ENCODE measurements at places on chromosomes 5 and 9. TPM values are rescaled to one million over a fixed set of nuclear protein-coding genes. Genes with fewer than 3 reads are reported as not detected.

CDC20B gene
- not detected for total RNA-seq

- peak; percentile 49 for ATAC-seq
Observed at GRCh38 chr9:129988607-129989361, 54.2 kb downstream of the FNBP1 start.

- peak; percentile 77 for ATAC-seq
Observed at GRCh38 chr5:169717288-169717687, 80.2 kb downstream of the DOCK2 start.

- ATAC-seq, result peak; percentile 0
Observed at GRCh38 chr9:38023661-38024035, 45.4 kb downstream of the SHB start.

DNA sequence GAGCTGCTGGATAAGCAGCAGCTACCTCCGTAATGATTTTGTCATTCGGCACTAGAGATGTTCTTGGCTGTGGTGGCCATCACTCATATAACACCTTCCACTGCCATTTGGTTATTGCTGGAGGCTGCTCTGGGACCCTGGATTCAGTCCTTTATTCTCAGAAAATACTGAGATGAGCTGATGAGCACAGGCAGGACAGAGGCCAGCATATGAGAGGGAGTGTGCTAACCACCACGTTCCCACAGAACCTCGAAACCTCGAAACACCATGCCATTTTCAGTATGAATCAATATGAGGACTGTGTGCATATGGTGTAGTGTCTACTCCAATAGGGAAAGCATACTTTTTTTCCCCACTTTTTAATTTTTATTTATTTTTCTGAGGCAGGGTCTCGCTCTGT, 56.6 kb downstream of the ADAM19 start:
- no peak for ATAC-seq

GRCh38 chr5:89934069-89934468, 475.5 kb downstream of the CETN3 start:
- ATAC-seq, result no peak

DNA sequence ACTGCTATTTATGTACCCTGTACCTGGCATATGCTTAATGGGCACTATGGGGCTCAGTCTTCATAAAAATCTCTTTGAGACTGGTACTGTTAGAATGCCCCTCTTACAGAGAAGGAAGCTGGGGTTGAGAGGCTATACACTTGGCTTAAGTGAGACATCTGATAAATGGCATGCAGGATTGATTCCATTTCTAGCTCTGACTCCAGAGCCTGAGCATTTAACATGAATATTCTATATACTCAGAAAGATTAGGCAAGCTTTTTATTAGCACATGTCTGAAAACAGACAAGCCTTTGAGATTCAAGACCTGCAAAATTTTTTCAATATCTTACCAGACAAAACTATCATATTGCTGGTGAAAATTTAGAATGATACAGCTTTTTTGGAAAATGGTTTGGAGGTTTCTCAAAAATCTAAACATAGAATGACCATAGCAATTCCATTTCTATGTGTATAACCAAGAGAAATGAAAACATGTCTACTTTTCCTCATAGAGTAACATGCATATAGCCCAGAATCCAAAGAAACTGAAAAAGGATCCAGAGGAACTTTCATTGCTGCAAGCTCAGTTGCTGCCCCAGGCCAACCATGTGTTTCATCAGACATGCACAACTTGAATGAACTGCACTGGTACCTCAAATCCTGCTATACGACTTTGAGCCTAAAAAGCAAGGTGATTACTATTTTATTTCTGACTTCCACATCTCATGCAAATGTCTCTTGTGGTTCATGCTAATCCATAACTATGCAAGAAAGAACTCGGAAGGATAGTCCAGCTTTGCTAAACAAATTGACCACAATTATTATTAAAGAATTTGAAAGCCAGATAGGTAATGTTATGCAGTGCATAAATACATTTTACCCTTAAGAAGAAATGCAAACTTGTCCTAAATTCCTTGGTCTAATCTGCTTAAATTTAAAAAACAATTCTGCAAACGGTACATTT, 389.0 kb upstream of the GRIA1 start:
- ATAC-seq, result no peak

- ATAC-seq, result no peak
Observed at GRCh38 chr9:7298123-7298522, 501.5 kb downstream of the DMAC1 start.

CXCL14 gene
- 179 TPM for total RNA-seq

GPR151 gene
- not detected for total RNA-seq

ZBED3 gene
- 3.6 TPM for total RNA-seq

DNA sequence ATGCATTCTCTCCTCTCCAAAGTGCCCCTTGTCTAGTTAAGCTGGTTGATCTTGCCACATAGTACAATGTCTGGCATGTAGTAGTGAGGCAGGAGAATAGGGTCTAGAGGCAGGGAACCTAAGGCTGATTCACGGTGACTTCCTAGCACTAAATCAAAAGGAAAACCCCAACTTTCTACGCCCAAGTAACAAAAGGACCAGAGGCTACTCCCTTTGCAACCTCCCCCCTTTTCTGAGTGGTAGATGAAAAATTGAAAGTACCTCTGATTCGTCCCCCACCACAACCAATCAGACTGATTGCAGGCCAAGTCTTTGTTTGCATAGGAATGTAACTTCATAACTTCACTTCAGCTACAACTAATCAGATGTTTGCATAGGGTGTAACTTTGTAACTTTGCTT, 278.8 kb downstream of the PSAT1 start:
- ATAC-seq, result no peak

ETF1 gene
- 125 TPM for total RNA-seq

DNA sequence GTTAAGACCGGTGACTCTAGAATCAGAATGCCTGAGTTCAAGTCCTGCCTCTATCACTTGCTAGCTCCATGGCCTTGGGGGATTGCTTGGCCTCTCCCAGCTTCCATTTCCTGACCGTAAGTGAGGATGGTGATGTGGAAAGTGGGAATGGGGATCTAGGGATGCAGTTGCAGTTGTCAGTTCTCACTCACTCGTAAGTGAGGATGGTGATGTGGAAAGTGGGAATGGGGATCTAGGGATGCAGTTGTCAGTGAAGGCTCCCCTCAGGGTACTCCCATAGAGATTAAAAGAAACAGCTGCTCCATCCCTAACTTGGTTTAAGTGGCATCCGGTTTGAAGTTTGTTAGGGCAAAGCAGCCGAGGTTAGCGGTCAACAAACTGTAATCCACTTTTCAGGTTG, 3.0 kb upstream of the IL9 start:
- no peak for ATAC-seq

TUSC1 gene
- total RNA-seq, result 7.9 TPM

GRCh38 chr5:133285583-133286021, 233.8 kb downstream of the HSPA4 start:
- peak; percentile 91 for ATAC-seq

LCN9 gene
- total RNA-seq, result not detected

POLK gene
- 11.2 TPM for total RNA-seq

GRCh38 chr5:115439042-115439441, 105.5 kb downstream of the FEM1C start:
- ATAC-seq, result no peak

HTR4 gene
- 0.08 TPM for total RNA-seq

DNA sequence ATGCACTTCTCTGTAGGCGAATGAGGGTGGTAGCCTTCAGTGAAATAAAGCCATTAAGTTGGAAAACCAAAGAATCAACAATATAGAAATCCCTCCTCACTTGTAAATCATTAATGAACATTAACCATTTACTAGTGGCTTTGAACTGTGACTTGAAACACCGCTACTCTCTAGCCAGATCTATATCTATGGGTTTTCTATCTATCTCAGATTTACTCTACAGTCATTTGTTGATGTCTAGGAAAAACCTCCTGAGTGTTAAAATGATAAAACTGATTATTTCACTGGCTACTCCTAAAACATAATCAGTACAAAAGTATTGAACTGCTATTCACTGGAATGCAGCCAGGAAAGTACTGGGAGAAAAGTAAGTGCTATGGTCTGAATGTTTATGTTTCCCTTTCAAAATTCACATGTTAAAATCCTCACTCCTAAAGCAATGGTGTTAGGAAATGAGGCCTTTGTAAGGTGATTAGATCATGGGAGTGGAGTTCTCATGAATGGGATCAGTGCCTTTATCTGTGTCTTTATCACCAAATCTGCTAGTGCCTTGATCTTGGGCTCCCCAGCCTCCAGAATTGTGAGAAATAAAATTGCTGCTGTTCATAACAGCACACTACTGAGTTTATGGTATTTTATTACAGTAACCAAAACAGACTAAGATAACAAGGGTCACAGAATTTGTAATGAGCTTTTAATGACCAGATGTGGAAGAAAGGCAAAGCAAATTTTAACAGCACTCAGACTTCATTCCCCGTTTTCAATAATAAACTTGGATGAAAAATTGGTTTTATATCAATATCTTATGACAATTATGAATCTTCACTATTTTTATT, 8.6 kb upstream of the OXCT1 start:
- ATAC-seq, result no peak

PCA3 gene
- total RNA-seq, result not detected

ADCY2 gene
- 0.12 TPM for total RNA-seq
